Epithelial cell of esophagus (primary cell): ENCODE measurements at places on chromosomes 2 and 18.
A peak's percentile ranks its signal among the peaks of the same experiment; 100 is the strongest.

GRCh38 chr18:59994357-59994756 lies 94.6 kb downstream of the PMAIP1 start:
- DNase-seq, result peak; percentile 19

DNA sequence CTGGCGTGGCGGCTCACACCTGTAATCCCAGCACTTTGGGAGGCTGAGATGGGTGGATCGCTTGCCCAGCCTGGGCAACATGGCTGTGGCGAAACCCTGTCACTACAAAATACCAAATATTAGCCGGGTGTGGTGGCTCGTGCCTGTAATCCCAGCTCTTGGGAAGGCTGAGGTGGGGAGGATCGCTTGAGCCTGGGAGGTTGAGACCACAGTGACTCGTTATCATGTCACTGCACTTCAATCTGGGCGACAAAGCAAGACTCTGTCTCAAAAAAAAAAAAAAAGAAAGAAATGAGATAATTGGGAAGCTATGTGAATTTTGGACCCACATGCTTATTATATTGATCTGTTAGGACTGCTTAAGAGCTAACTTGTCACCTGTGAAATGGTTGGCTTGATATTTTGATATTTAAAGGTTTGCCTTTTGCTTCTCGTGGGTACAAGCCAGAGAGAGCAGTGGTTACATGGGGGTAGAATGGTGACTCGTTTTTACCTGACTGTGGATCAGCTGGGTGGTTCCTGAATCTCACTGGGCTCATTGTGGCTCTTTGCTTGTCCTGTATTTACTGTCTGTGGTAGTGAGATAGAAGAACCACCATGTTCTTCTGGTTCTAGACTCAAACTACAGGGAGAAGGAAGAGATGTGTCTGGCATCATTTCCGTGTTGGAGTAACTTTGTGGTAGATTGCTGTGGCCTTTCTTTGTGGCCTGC lies 28.9 kb downstream of the ZNF532 start:
- peak; percentile 22 for DNase-seq

DNA sequence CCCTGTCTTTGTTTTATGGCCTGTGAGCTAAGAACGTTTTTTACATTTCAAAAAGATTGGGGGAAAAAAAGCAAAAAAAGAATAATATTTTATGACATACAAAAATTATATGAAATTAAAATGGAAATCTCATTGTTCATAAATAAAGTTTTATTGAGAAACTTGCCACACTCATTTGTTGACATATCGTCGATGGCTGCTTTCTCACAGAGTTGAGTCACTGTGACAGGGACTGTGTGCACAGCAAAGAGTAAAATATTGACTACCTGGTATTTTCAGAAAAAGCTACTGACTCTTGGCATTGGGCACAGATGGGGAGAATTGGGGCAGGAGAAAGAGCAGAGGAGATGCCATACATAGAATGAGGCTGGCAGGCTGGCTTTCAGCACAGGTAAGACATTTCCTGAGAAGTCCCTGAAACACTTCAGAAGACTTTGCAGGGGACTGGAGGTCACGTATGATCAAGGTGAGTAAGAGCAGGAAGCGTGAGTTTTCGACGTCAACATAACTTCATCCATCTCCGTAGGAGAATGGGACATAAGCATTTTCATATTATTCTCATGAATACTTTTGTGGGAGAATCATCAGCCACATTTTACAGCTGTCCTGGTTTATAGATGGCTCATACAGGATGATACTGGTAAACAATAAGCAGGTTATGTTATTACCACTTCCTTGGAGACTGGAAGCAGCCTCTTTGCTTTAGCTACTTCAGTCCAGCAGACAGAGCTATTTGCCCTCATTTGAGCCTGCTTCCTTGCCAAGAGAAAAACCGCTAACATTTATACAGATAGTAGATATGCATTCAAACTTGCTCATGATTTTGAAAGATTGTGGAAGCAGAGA lies 32.5 kb upstream of the PUM2 start:
- peak; percentile 87 for DNase-seq

DNA sequence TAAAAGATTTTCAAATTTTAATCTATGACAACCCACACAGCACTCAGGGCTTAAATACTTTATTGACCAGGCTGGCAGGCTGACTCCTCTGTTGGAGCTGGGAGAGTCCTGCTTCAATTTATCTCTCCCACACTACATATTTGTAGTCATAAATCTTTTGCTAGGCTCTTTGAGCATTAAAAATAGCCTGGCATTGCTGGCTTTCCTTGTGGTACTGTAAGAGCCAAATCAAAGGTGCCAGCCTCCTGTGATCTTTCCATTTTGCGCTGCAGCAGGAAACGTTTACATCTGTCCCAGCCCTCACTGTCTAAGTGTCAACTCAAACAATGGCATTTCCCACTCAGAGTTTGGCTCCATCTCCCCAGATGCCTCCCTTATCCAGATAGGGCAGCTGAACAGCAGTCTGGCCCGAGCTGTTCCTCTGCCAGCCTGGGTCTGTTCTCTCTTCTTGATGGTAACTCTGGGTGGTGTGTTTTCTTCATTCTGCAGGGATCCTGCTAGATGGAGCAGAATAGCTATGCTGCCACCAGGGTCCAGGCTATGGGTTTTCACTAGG lies 62.1 kb downstream of the LRRTM1 start:
- DNase-seq, result no peak

DNA sequence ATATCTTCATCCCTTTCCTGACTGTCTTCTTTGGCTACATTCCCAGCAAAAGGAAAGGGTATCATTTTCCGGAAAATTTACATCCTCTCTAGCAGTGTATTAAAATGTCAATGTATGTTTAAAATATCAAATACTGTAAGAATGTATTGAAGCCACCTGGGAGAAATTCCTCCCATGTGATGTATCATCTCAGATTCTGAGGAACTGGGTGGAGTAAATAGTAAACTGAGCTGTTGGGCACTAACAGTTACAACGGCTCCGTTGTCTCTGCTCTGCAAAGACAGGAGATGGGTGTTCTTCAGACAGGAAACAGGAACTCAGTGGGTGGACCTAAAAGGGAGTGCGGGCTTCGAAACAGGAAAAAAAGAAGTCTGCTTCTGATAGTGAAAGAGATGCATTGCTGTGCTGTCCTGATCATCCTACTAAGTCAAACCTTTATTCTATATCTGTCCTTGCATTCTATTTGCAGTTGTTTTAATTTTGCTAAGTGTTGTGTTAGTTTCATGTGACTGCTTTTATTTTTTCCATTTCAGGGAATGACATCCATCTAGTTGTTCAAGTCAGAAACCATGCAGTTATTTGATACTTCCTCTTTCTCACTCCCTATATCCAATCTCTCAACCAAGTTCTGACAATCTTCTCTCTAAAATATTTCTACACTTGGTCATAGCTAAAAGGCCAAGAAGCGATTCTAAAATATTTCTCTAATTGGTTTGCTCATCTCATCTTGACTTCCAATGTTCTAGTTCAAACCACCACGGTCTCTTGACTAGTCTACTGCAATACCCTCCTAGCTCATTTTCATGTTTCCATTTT lies 19.4 kb downstream of the DOK1 start:
- DNase-seq, result peak; percentile 77

DNA sequence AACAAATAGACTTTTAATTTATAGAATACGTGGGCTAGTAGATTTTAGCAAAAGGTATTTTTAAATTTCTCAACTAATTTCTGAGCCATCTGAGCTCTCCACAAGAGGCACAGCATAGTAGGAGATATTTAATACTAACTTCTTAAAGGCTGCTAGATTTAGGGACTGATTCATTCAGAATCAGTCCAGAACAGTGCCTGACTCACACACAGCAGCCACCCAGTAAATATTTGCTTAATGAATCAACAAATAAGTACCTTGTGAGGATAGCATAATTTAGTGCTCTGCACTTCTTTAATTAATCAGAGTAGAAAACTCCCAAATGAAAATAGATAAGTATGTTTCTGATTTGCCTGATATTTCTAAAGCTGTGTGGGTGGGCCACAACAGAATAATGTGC lies 35.6 kb upstream of the SYT4 start:
- DNase-seq, result peak; percentile 59

- DNase-seq, result no peak
Measured at GRCh38 chr18:32899819-32900218, 127.0 kb upstream of the KLHL14 start.

- no peak for DNase-seq
Measured at GRCh38 chr2:20818820-20819219, 4.1 kb downstream of the LDAH start.

GRCh38 chr18:6270771-6271216 lies 143.9 kb downstream of the L3MBTL4 start:
- DNase-seq, result no peak

- DNase-seq, result peak; percentile 70
Measured at GRCh38 chr2:46364797-46365457, 67.7 kb downstream of the EPAS1 start.

GRCh38 chr2:201231781-201232466 lies 28.4 kb upstream of the CASP8 start:
- DNase-seq, result peak; percentile 98

- no peak for DNase-seq
Measured at GRCh38 chr2:196226707-196227065, 55.3 kb upstream of the STK17B start.

DNA sequence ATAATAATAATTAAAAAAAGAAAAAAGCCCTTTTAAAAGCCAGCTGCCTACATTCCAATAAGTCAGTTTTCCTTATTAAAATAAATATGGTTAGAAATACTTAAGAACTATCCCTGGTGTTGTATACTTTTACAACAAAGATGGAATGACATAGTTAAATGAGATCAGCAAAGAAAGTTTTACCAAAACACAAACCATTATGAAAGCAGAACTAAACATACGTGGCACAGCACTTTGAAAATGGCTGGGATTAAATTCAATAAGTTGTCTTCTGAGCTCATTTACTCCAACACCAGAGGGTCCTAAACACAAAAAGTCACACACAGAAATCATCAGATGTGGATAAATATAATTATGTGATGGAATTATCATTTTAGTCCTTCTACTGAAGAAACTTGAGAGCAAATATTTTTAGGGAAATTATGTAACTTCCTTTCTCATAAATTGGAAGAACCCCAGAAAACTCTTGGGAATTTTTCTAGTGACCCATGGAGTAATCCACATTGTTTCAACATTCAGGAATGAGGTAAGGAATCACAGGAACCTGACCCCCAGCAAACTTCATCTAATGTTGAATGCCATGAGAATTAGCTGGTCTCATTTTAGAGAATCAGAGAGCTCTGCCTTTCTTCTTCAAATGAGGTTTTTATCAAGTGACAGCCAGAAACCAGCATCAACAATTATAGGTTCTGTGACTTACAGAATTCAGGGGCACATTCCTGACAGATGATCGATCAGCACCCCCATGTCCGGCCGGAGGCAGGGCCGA lies 11.5 kb upstream of the TMEM237 start:
- DNase-seq, result no peak

- DNase-seq, result peak; percentile 45
Measured at GRCh38 chr18:23226391-23226790, 91.1 kb downstream of the CABLES1 start.

- no peak for DNase-seq
Measured at GRCh38 chr18:78821396-78821795, 158.2 kb upstream of the SALL3 start.

DNA sequence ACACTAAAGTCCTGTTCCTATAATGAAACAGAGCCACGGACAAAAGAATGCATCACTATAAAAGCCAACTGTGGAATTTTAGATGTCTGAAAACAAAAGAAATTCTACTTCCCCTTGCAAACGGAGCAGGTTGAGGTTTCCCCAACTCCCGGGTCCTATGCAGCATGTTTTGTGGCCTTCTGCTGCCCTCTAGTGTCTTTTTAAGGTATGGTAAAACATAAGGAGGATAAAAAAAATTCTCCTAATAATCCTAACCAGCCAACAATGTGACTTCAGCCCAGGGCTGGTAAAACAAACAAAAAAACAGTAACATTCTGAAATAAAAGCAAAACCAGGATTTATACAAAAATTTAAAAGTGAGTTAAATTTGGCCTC lies 539.5 kb downstream of the NRXN1 start:
- peak; percentile 66 for DNase-seq

DNA sequence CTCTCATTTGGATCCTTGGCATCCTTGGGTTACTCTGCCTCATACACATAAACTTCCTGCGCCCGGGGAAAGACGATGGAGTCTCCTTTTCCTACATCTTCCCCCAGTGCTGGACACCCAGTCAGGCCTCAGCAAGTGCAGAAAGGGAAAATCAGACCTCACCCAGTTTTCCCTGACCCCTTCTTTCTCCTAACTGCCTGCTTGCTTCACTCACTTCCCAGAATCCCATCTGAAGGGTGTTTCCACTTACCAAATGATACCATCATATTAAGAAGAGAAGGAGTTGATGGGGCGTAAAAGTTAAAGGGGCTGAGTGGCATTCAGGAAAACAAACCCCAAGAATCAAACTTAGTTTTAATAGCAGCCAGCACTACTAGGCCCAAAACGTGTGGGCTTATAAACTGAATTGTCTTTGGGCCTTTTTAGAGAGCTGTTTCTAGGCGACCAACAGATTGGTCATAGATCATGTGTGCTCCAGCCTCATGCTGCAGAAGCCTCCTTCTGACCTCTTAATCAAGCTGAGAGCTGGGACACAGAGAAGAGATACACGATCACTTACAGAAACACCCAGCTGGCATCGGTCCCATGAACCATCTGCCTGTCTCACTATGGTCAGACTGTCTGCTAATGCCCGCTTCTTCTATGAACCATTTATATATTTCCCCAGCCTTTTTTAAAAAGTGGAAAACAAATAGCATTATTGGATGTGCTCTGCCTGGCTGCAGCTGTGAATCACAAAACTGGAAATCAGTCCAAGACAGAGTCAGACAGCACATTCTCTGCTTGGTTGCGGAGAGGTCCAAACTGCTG lies 165.7 kb upstream of the SLC14A2 start:
- DNase-seq, result no peak

GRCh38 chr18:36580874-36581750 lies 247.7 kb downstream of the TPGS2 start:
- peak; percentile 72 for DNase-seq

GRCh38 chr2:197152451-197153228 lies 157.9 kb downstream of the ANKRD44 start:
- DNase-seq, result no peak

DNA sequence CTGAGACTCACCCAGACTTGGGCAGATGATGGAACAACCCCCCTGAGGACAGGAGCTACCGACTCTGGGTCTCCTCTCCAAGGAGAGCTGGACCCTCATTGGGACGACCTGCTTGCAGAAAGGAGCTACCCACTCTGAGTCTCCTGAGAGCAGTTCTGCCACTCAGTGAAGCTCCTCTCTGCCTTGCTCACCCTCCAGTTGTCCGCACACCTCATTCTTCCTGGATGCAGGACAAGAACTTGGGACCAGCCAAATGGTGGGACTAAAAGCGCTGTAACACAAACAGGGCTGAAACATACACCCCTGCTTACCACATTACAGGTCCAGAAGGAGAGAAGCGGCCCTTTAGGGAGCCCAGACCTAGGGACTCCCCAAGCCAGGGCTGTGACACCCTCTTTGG lies 124.9 kb upstream of the CCDC150 start:
- no peak for DNase-seq

GRCh38 chr2:3651691-3652648 lies 6.0 kb upstream of the ALLC start:
- DNase-seq, result peak; percentile 36

- DNase-seq, result no peak
Measured at GRCh38 chr18:36130883-36131653, 1.4 kb downstream of the ELP2 start.
